Neural progenitor cell (in vitro differentiated cells): ENCODE measurements at places on chromosomes 11 and 22. TPM values are rescaled to one million over a fixed set of nuclear protein-coding genes. Genes with fewer than 3 reads are reported as not detected.
A peak's percentile ranks its signal among the peaks of the same experiment; 100 is the strongest.

MYRF gene
- 1.9 and 5.8 TPM in 2 replicates for total RNA-seq

DNA sequence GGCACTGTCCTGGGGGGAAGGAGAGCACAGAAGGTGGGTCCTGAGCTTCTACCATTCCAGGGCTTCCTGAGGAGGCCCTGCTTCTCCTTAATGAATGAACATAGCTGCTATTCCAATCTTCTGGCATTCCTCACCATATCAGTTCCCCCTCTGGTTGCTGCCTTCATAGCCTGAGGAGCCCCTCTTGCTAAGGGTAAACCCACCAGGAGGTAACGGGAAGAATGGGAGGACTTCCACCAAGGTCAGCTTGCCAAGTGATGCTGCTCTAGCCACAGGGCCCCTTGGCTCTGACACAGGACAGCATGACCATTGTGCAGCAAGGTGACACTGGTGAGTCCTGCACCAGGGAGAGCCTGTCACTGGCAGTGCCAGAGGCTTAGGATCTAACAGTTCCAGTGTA lies 1022.5 kb downstream of the TBC1D22A start:
- no peaks in the 10 kb centered on the region for H3K27me3 ChIP-seq
- DNase-seq, result no peak
- H3K4me3 ChIP-seq, result no peak overlapping the region
- H3K36me3 ChIP-seq, result no peaks in the 10 kb centered on the region
- H3K4me1 ChIP-seq, result no peaks in the 10 kb centered on the region

- H3K27me3 ChIP-seq, result no peaks in the 10 kb centered on the region
- H3K27ac ChIP-seq, result no peak overlapping the region
- H3K4me1 ChIP-seq, result no peaks in the 10 kb centered on the region
- H3K4me3 ChIP-seq, result no peak overlapping the region
These were observed 11.1 kb downstream of the MS4A8 start for GRCh38 chr11:60710482-60710881.

DNA sequence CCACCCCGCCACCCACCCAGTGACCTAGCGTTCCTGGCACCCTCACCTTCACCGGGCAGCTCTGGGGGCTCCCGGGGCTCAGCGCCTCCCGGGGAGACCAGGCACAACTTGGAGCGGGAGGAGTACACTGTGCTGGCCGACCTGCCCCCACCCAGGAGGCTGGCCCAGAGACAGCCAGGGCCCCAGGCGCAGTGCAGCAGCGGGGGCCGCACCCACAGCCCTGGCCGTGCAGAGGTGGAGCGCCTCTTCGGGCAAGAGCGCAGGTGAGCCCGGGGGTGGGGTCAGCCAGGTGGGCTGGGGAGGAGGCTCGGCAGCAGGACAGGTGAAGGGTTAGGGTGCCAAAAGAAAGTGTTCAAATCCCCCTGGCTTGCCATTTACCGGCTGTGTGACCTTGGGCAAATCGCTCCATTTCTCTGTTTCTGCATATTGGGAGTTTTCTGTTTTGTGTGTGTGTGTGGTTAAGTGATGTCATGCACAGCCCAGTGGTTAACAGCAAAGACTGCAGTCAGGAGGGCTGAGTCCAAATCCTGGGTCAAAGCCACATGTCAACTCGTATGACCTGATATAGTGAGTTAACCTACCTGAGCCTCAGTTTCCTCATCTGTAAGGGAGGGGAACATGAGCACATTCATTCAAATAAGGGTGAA lies 29.5 kb downstream of the TRIOBP start:
- no peaks in the 10 kb centered on the region for H3K4me1 ChIP-seq
- no peak overlapping the region for H3K4me3 ChIP-seq
- H3K27me3 ChIP-seq, result no peaks in the 10 kb centered on the region
- DNase-seq, result no peak
- H3K27ac ChIP-seq, result no peak overlapping the region

DNA sequence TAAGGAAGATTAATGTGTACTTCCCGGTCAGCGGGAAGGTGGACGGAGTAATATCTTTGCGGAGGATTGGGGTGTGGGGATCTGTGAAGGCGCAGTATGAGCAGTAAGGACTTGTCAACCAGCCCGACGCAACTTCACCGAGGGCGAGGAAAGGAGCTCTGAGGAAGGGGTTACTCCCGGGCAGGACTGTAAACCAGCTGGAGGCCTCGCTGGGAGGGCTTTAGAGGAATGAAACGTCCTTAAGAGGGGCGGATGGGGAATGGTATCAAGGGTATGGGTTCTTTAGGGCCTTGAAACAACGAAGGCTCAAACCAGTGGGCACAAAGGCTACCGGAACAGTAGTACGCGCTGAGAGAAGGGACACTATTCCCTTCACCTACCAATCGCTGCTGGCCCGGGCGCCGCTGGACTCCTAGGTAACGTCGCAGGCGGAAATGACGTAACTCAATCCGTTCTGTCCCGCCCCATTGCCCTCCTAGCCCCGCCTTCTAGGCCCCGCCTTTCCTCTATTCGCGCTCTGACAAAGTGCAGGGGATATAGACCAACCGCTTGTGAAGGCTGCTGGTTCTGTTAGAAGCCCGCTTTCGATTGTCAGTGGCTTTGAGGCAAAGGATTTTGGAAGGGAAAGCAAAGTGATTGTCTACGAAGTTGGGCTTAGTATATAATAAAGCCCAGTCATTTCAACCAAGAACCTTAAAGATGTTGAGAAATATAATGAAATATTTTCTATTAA lies at the start of gene C11orf65:
TSS of gene C11orf65 (minus strand) at position 439 of the 733 bp plus-strand sequence. CDS start 5,970 bp downstream, outside the sequence.
- peak; percentile 98 for DNase-seq
- H3K27ac ChIP-seq, result peak within 1 kb of the TSS; percentile 95
- H3K4me3 ChIP-seq, result peak within 1 kb of the TSS; percentile 58
- H3K4me1 ChIP-seq, result no peaks in the 10 kb centered on the region
- H3K27me3 ChIP-seq, result no peaks in the 10 kb centered on the region
